Epithelial cell of alveolus of lung (primary cell): ENCODE measurements at places on chromosomes 11 and 22. TPM values are rescaled to one million over a fixed set of nuclear protein-coding genes. Genes with fewer than 3 reads are reported as not detected.

The IRF7 gene
- 13.3 and 28.1 TPM in 2 replicates for total RNA-seq

The GCAT gene
- 20.2 and 35.9 TPM in 2 replicates for total RNA-seq

The OR6A2 gene
- 0.24 TPM in 1 of 2 replicates, not detected in the other for total RNA-seq

The F2 gene
- not detected in 2 replicates for total RNA-seq

The MMP7 gene
- total RNA-seq = 2.5 TPM in 1 of 2 replicates, not detected in the other
